Renal pelvis (tissue), 12 donors: ENCODE measurements at places on chromosomes 3 and 15. TPM values are rescaled to one million over a fixed set of nuclear protein-coding genes. Genes with fewer than 3 reads are reported as not detected.

- DNase-seq, result no peak
These were observed 379.3 kb downstream of the NTRK3 start for GRCh38 chr15:87877114-87877810.

GRCh38 chr3:53240989-53241972 lies 14.5 kb downstream of the TKT start:
- no peak for DNase-seq

- no peak for DNase-seq
These were observed 5.2 kb upstream of the ZXDC start for GRCh38 chr3:126480861-126481260.

DNA sequence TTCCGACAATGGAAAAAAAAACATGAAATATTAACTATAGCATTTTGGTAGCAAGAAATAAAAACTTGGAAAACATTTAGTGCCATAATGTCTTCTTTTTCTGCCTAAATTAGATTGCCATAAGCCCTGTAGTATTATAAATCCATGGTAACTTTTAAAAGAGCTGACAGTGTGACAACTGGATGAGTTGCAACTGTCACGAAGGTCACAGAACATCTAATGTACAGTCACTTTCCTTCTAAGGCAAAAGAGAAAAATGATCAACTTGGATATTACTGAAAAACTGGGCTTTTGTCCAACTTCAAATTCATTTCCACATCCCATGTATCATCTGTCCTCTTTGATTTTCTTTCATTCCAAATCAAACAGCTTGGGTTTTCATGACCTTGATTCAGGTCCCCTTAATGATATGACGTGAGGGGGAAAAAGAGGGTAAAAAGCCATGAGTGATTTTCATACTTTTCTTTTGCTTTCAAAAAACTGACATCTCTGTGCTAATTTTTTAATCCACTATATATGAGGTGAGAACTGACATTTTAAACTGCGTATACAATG lies 602 bp downstream of the CPB1 start:
- DNase-seq, result no peak

The MAP1A gene
- 9.6 TPM for polyA plus RNA-seq

DNA sequence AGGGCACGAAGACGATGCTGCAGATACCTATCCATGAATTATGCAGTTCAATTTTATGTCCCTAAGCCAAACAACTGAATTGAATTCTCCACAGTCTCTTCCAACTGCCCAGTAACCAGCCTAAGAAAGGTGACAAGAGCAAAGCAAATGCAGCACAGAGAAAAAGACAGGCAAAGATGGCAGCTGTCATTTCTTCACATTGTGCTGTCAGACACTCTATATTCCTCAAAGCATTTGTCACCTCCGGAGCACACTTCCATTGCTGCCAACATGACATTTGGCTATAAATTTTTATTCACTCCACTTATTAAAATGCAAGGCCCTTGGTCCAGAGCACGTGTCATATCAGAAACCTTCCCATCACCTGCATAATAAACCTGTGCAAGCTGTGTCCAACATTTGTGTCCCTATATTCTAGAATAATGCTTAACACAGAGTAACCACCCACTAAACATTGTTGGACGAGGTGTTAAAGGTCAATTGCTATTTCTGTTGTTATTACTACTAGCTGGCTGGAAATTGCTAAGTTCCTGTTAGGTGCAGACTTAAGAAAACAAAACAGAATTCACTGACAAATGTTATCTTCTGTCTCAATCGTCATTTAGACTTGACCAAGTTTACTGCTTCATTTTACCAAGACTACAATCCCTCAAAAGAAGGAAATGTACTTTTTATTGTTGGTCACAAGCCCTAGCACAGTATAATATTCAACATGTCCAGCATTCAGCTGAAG lies 89.7 kb downstream of the MAGI1 start:
- no peak for DNase-seq

DNA sequence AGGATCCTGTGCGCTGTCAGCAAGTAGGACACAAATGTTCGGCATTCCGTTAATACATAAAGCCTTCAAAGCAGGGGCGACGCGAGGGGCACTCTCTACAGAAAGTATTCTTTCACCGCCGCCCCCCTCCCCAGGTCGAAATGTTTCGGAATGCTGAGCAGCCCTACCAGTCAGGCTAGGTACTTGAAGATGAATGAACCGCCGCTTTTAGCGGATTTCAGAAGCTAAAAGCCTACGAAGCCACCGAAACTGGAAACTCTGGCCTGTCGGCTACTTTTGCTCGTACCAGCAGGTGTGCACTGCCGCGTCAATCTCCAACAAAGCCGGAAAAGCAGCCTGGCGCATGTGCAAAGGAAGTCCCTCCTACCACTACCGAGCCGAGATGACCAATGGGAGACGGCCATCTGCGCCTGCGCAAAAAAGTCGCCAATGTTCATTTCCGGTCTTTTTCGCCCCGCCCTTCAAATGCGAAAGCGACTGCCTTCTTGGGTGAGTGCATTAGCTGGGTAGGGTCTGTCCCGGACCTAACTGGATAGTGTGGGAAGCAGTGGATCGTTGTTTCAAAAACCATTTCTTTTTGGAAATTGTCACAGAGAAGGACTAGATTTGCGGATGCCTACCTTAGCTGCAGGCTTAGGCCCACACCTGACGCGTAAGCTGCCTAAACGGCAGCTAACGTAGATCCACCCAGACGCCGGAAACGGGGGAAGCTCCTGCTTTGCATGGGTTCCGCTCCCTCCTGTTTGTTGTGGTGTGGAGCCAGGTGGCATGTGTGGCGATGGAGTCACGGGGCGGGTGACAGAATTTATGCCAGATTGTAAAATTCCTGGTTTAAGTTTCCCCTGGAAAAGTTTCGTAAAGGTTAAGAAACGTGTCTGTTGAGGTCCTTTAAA lies at the start of gene WDR5B:
Gene WDR5B, minus strand, starts transcription at position 301 of the 893 bp plus-strand sequence. CDS start 534 bp downstream, outside the sequence.
- peak; percentile 99 for DNase-seq

The CLASP2 gene
- 68.2 TPM for polyA plus RNA-seq

DNA sequence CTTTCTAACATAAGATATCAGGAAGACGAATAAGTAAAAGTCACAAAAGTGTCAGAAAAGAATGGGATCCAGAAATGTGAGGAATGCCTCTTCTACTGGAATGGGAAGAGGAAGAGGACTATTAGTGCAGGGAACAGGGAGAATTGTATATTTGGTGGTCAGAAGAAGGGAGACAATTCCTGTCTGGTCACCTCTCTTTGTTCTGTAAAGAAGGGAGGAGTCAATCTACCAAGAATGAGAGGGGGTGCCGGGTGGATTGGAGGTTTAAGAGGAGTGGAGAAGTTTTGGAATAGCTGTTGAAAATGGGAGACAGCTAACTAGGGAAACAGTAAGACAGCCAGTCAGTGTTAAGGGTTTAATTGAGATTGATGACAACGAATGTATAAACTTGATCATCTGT lies 20.1 kb downstream of the COMMD2 start:
- no peak for DNase-seq

DNA sequence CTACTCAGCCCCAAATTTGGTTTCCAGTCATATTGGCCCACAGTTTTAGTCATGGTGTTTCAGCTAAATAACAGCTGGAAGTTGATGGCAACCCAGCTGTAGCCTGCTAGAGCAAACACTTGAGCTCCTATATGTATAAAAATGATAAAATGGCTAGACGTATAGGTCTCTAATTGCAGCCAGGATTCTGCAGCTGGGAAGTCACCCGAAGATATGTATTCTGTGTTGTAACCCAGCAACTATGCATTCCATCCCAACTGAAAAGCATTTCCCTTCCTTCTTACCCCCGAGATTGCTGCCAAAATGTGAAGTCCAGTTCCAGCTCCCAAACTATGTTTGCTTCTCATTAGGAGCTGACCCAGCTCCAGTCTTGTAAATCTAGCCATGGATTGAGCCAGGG lies 408.4 kb downstream of the AGBL1 start:
- DNase-seq, result peak; percentile 0

DNA sequence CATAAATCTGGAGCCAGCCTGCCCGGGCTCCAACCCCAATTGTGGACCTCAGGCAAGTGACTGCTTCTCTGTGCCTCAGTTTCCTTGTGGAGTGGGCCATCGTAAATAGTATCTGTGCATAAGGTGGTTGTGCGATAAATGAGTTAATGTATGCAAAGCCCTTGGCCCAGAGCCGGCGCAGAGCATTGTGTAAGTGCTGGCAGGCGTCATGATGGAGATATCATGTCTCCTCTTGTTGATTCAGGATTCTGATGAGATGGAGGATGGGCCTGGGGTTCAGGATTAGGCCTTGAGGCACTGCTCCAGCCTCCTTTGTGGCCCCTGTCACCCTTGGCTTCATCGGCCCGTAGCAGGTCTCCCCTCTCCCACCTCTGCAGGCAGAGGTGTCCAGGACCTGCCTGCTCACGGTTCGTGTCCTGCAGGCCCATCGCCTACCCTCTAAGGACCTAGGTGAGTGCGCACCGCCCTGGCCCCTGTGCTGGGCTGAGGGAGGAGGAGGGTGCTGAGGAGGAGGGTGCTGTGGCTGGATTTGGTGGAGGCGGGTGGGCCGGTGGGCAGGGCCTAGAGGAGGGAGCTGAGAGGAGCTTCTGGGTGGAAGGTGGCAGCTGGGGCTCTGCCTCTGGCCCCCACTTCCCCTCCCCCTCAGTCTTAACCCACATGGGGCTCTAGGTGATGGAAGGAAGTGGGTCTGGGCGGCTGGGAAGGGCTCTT lies 1.3 kb downstream of the PLA2G4B start:
- no peak for DNase-seq

The ARL14 gene
- 0.18 TPM for polyA plus RNA-seq

DNA sequence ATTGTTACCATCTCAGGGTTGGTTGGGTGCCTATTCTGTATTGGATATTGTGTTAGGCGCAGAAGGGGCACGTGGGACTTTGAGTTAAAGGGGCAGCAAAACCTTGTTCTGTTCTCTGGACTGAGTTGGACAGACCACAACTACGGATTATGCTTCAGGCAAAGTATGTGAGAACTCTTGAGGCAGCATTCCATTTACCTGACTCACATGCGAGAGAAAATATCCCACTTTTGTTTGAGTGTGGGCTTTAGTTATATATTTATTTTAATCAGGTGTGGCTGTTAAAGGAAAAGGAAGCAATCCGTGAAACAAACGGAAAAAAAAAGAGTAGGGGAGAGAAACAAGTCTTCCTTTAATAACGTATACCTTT lies 627 bp upstream of the PLS1 start:
- DNase-seq, result peak; percentile 49

GRCh38 chr3:73600293-73600938 lies 24.3 kb downstream of the PDZRN3 start:
- no peak for DNase-seq

GRCh38 chr3:156772588-156773206 lies 53.5 kb upstream of the LEKR1 start:
- no peak for DNase-seq

The LTF gene
- polyA plus RNA-seq, result 3.6 TPM

DNA sequence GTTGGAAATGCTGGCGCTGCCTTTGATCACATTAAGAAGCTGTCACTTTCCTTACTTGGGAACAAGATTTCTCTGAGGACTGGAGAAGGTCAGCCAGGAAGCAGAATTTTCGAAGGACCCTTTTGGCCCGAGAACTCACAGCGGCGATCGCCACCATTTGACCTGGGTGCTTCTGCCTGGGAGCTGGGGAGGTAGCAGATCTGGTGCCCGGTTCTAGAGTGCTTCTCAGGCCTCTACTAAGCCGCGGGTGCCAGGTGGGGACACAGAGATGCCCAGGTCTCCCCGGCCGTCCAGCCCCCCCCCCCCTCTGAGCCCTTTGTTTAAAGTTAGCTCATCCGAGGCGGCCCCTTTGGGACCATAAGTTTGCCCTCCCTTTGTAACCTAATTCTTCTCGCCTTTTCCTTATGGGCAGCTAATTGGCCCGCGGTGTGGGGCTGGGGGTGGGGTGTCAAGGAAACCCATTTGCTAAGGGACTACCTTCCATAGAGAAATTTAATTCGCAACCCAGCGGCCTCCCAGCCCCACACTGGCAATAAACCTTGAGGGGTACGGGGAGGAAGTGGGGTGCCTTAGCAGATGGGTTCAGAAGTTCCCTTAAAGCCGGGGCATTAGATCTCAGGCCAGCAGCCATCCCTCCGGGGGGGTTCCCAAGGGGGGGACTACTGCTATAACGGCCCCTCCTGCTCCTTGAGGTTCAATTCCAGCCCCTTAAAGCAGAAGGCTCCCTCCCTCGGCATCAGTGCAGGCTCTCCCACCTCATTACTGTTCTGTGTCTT lies 1.9 kb downstream of the GATA2 start:
- no peak for DNase-seq

DNA sequence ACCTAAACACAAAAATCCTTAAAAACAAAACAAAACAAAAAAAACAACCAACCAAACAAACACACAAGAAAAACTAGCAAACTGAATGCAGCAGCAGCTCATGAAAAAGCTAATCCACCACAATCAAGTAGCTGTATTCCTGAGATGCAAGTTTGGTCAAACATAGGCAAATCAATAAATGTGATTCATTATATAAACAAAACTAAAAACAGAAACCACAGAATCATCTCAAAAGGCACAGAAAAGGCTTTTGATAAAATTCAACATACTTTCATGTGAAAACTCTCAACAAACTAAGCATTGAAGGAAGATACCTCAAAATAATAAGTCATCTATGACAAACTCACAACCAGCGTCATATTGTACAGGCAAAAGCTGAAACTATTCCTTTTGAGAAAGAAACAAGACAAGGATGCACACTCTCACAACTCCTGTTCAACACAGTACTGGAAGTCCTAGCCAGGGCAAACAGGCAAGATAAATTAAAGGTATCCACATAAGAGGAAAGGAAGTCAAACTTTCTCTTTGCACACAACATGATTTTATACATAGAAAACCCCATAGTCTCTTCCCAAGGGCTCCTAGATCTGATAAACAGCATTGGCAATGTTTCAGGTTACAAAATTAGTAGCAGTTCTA lies 495.1 kb upstream of the SGO1 start:
- no peak for DNase-seq

- DNase-seq, result no peak
These were observed 50.8 kb upstream of the CTDSPL start for GRCh38 chr3:37810848-37811247.

- DNase-seq, result no peak
These were observed 2.8 kb downstream of the TBC1D23 start for GRCh38 chr3:100263583-100263982.

The ESYT3 gene
- polyA plus RNA-seq, result 2.5 TPM

- no peak for DNase-seq
These were observed 176.4 kb downstream of the ISL2 start for GRCh38 chr15:76512971-76513370.

- DNase-seq, result no peak
These were observed 2.4 kb downstream of the GNL3 start for GRCh38 chr3:52688266-52688665.

- no peak for DNase-seq
These were observed 45.7 kb downstream of the REC114 start for GRCh38 chr15:73488698-73489097.

The UCN2 gene
- 0.26 TPM for polyA plus RNA-seq
